Activated gamma-delta T cell (primary cell): ENCODE measurements at places on chromosomes 12 and 14.

DNA sequence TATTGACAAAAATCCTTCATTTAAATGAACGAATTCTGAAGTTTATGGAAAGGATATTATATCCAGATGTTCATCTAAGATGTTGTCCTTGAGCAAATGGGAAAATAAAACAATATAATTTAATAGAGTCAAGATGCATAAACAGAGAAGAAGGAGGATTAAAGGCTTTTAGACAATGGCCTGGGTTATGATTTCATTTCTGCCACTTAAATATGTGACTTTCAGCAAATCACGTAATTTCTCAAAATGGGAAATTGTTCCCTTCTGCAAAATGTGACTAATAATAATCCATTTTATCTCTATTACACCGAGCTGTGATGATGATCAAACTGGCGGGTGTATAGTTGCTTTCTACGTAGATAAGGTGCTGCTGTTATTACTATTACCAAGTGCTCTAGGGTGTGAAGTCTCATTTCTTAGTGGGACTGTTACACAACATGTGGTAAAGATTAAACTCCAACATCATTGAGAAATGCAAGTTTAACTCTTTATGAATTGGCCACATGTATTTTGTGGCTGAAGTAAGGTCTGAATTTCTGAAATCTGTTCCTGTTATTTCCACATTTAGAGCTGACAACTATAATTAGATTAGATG, 157.0 kb downstream of the MYRFL start:
- DNase-seq: no peak

- DNase-seq: no peak
Observed at GRCh38 chr14:61832783-61833182, 70.6 kb downstream of the SNAPC1 start.

DNA sequence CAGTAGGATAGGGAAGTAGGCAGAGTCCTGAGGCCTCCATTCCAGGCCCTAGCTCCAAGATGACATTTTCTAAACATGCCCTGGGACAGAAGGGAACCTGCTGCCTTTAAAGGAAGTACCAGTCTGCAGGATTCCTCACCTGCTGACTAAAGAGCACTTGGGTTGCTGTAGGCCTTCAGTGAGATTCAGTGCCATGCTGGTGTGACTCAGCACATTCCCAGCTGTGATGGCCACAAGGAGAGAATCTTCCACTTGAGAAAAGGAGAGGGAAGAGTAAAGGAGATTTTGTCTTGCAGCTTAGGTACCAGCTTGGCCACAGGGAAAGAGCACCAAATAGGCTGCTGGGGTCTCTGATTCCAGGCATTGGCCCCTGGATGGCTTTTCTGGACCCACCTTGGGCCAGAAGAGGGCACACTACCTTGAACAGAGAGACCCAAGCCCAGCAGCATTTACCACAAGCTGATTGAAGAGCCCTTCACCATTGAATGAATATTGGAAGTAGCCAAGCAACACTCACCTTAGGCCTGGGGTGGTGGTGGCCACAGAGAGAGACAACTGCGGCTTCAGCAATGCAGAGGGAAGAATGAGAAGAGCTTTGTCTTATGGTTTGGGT, 498.3 kb downstream of the KCNH5 start:
- no peak for DNase-seq

- no peak for DNase-seq
Observed at GRCh38 chr14:23115039-23115731, 3.9 kb downstream of the CEBPE start.
